Brain pericyte (primary cell): ENCODE measurements at places on chromosomes 11 and 22.

GRCh38 chr11:45806937-45807791 is 2.2 kb downstream of the SLC35C1 start:
- DNase-seq, result no peak

DNA sequence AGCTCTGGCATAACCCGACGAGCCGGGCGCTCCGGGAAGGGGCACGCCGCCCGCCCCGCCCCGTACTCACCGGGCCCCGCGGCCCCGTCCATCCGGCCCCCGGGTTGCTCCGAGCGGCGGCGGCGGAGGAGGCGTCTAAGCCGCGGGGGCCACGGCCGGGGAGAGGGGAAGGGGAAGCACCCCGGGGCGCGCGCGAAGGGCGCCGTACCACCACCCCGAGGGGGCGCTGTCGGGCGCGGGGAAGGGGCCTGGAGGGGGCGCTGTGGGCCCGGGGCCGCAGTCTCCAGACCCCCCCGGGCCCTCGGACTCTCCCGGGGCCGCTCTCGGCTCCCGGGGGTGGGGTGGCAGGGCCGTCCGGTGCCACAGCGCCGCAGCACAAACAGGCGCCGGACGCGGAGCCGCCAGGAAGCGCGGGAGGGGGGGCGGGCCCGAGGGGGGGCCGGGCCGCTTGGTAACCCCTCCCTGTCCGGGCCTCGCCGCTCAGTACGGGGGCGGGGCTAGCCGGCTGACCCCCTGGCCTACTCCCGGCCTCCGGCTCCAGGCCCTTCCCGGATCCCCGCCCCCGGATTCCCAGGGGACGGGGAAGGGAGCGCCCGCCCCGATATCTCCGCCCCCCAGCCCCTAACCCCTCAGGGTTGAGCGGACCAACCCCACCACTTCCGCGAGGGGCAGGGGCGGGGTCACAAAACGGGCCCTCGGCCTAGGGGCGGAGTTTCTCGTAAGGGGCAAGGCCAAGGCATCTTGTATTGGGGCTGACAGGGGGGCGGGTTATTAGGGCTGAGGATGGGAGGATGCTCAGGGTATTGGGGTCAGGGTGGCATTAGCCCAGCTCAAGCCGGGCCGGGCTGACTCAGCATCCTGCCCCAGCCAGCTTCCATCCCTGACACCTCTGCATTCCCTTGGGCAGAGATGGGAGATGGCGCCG is at the start of the genes EML3 and ROM1:
EML3 (minus strand) TSS at position 410 of the 925 bp plus-strand sequence; CDS start at position 92, 318 bp downstream.
ROM1 (plus strand) TSS at position 892 of the 925 bp plus-strand sequence; CDS start at position 917, 25 bp downstream.
- no peak for DNase-seq

- DNase-seq, result no peak
These were observed 29.7 kb upstream of the PRODH start for GRCh38 chr22:18965526-18966421.

GRCh38 chr11:69075421-69076128 is 26.8 kb downstream of the TPCN2 start:
- peak; percentile 90 for DNase-seq

DNA sequence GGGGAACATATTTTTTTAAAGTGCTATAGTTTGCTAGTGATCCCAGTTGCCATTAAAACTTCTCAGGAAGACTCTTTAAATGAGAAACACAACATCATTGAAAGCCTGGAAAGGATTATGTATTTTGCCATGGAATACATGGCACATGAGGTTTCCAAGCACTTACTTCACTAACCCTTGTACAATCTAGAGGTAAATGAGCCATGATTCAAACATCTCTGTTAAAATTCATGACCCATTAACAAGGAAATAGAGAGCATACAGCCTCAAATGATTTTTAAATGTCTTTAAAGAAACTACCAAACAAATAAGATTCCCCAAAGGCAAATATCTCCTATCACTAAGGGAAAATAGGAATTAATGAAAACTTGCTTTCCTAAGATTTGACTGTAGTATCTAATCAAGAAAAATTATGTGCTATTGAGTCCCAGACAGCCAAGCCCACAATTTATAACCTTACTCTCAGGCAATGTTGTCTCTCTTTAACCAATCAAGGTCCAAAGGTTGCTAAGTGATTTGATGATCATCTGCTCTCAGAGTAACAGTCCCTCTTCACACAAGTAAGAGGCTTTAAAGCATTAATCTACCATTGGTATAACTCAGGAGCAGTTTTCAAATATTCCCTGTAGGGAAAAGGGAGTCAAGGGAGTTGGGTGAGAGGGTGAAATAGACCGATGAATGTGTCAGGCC is 92.0 kb upstream of the DDI1 start:
- DNase-seq, result no peak

- DNase-seq, result no peak
These were observed 2.1 kb downstream of the LGALS12 start for GRCh38 chr11:63508009-63508408.

DNA sequence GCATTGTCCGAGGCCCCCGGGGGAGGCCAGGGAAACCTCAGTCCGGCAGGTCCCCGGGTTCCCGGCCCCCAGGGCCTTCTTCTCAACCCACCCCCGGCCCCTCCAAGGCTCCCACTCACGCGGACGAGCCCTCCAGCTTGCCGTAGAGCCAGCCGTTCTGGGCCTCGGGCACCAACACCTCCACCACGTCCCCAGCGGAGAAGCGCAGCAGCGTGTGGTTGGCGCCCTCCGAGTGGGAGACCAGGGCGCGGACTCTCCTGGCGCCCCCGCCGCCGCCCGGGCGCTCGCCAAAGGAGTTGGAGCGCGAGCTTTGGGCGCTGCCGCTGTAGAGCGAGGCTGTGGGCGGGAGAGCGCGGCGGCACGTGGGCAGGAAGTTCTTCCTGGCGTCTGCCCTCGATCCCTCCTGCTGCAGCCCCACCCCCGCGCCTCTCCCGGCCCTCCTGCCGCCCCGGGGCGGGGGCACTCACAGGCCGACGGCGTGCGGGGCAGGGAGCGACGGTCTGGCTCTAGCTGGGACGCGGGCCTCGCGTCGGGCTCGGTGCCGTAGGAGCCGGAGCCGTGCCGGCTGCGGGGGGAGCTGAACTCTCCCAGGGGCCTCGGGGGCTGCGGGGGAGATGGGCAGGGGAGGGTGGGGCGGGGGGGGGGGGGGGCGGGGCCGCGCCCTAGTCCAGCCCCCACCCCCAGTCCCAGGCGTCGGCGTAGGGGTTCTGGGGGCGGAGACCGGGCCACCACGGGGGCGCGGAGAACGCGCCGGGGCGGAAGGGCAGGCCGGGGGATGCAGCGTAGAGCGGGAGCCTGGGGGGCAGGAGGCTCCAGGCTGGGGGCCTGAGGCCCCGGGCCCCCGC is 4.9 kb upstream of the SLC16A8 start:
- DNase-seq, result no peak
